ENCODE measurements at places on chromosomes 2 and 18.

DNA sequence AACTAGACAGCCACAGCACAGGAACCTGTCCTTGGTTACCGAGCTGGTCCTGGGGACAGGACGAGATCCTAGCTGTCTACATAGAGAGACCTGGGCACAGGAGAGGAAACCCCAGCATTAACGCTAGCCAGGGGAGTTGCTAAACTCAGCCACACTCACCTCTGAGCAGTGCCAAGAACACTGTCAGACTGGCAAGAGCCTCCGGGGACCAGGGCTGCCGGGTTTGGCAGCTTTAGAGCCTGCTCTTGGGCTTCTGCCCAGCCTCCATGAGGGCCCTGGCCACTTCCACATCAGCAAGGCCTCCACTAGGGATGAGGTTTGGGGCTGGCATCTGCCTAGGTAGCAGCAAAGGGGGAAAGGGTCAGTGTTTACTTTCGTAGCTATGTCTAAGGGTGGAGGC is 6.7 kb downstream of the TMBIM1 start:
- no peak for DNase-seq

GRCh38 chr2:144707736-144708326 is 187.9 kb upstream of the ZEB2 start:
- no peak for DNase-seq

DNA sequence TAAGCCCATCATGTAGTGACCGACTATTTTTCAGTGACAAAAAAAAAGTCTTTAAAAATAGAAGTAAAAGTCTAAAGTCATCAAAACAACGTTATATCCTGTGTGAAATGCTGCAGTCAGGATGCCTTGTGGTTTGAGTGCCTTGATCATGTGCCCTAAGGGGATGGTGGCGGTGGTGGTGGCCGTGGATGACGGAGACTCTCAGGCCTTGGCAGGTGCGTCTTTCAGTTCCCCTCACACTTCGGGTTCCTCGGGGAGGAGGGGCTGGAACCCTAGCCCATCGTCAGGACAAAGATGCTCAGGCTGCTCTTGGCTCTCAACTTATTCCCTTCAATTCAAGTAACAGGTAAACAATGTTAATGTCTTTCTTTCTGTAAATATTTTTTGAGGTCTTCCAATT is at the start of gene CD28:
TSS of gene CD28 (plus strand) at position 237 of the 400 bp plus-strand sequence. CDS start at position 295, 58 bp downstream.
- peak; percentile 73 for DNase-seq

DNA sequence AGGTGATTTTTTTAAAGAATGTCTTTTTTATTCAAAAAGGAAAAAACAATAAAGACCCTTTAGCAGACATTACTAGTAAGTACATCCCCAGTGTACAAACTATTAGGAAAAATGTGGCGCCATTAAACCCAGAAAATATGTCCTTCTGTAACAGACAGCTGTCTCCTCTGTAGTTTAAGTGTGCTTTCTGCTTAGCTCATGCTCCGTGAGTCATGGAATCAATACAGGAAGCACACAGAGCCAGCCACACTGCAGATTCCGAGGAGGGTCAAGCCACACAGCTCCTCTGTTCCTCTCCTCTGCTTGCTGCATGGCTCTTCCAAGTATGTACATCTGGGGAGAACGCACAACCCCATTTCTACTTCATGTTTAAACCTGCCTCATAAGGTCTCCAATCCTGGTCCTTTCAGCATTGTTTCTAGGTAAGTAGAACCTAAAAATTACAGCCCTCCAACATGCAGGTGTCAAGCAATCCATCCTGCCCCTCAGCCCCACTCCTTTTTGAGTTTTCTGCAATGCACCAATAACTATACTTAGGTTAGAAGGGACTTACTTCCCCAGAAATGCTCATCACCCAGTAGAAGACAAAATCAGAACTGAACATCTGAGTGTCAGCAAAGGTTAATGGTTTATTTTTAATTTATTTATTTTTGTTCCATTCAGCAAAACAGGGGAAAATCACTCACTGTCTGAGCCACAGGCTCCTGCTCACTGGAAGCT is 37.5 kb downstream of the ACVR1 start:
- no peak for DNase-seq

GRCh38 chr2:128197059-128197458 is 106.1 kb downstream of the UGGT1 start:
- no peak for DNase-seq

GRCh38 chr18:33495278-33495677 is 54.8 kb upstream of the CCDC178 start:
- no peak for DNase-seq

DNA sequence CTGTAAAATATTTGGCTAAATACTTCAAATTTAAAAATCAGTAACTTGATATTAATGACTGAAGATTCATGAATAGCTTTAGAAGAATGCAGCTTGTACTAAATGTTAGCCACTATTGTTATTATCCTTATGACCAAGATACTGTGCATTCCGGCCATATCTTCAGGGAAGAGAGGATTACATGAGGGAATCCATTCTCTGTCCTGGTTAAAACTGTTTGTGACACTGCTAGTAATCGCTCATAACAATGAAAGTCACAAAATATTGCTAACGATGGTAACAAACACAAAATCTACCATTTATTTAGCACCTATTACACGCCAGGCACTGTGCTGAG is 217.7 kb downstream of the PRKCE start:
- DNase-seq, result no peak

GRCh38 chr2:101341421-101341820 is 32.9 kb upstream of the RNF149 start:
- DNase-seq, result no peak

GRCh38 chr2:23617811-23618215 is 232.8 kb downstream of the KLHL29 start:
- no peak for DNase-seq

DNA sequence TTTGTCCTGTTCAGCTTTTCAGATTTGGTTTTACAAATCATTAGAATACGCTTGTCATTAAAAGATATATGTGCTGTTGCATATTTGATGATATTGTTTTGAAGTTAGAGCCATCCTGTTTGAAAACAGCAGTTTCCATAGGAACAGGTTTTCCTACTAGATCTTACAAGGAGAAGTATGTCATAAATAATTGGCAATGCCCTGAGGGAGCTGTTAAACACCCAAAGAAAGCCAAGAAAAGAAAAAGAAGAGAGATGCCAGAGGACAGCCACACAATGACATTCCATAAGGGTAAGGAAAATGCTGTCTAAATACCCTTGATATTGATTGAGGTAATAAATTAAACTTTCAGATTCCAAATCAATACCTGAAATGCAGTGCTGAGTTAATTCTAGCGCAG is 392.2 kb upstream of the CRIM1 start:
- DNase-seq, result no peak

GRCh38 chr2:241796610-241797138 is 12.3 kb upstream of the NEU4 start:
- DNase-seq, result no peak

GRCh38 chr18:38801640-38802039 is 1236.0 kb upstream of the CELF4 start:
- no peak for DNase-seq

GRCh38 chr2:1862608-1863280 is 118.4 kb upstream of the PXDN start:
- DNase-seq, result no peak

DNA sequence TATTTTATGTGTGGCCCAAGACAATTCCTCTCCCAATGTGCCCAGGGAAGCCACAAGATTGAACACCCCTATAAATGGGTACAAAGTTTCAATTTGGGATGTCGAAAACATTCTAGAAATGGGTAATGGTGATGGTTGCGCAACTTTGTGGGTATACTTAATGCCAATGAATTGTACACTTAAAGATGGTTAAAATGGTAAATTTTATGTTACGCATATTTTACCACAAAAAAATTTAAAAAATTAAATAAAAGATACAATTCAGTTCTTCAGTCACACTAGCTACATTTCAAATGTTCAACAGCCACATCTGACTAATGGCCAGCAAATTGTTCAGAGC is 34.9 kb downstream of the MYCN start:
- no peak for DNase-seq

DNA sequence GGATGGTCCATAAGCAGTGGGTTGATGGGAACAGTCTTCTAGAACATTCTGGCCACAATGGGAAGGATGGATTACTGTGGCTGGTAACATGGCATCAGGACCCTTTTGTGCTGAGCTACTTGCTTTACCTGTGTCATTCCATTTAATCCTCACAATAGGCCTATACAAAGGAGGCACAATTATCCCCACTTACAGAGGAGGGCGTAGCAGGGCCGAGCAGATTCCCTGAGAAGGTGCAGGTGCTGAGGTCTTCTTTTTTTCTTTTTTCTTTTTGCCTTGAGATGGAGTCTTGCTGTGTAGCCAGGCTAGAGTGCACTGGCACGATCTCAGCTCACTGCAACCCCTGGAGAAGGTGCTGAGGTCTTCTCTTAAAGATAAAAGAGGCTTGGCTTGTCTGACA is 6.7 kb upstream of the LRRC30 start:
- no peak for DNase-seq

DNA sequence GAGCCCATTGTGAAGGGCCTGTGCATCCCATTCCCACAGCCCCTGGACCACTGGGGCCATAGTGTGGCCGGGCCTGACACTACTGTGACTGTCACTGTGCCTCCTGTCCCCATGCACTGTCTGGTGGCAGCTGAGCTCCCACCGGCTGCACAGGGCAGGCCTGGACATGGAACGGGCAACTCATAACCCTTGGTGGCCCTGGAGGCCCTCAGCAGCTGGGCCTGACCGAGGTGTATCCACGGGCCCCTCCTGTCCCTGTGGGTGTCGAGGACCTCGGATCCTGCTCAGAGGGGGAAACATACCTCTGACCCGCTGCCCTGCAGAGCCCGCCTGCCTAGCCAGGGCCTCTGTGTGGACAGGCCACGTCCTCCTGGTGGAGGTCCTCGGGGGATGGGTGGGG is 7.8 kb upstream of the GAL3ST2 start:
- DNase-seq, result no peak

DNA sequence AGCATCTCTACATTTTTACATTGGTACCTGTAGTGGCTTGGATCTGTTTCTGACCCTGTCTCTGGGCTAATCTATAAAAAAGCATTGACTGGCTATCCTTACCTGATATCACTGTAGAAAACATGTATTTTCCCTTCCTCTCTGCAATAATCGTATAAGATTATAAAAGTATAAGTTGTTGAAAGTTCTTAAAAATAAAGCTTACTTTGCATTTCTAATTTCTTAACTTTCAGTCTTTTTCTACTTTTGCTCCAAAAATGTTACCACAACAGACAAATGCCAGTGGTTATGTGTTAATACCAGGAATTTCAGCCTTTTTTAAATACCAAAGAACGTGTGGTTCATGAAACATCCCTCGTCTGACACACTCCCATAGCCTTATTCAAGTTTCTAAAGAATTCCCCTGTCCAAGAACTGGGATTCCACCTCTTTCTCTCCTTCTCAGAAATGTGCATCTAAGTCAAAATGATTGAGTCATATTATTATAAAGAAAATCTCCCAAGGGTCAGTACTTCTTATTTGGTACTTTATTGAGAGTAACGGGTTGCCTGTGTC is 28.5 kb upstream of the ACKR3 start:
- DNase-seq, result no peak

GRCh38 chr18:495017-495416 is 5.5 kb downstream of the COLEC12 start:
- DNase-seq, result no peak

DNA sequence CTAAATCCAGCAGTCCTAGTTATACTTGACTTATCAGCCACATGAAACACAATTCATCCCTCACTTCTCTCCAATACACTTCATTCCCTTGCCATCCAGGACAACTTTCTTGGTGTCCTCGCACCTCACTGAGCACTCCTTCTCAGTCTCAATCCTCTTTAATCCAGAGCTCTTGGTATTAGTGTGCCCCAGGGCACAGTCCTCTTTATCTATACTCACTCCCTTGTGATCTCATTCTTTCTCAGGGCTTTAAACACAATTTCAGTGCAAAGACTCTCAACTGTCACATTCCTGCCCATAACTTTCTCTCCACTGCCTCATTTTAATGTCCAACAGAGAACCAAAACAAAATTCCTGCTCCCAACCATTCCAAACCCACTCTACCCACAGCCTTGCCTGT is 60.8 kb upstream of the SPOPL start:
- DNase-seq, result no peak

- no peak for DNase-seq
Measured at GRCh38 chr2:156456616-156457015, 20.4 kb downstream of the GPD2 start.

DNA sequence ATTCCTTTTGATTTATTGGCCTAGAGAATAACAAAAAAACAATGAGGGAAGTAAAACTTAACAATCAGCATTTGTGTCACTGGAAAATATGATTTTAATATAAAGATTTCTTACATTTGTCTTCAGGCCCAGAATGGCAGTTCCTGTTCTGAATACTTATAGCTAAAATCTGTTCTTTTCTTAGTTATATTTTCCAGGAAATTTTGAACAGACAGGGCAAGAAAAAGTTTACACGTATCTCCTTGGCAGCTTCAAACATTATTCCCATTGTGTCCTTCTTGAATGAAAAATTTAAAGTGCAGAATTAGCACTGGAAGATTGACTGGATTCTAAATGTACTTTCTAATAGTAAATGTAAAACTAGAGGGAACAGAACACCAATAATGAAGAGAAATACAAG is 1454.0 kb upstream of the PIK3C3 start:
- no peak for DNase-seq

GRCh38 chr18:38768504-38768903 is 1202.9 kb upstream of the CELF4 start:
- DNase-seq, result no peak

GRCh38 chr2:74199275-74199701 is 873 bp downstream of the MTHFD2 start:
- DNase-seq, result no peak

DNA sequence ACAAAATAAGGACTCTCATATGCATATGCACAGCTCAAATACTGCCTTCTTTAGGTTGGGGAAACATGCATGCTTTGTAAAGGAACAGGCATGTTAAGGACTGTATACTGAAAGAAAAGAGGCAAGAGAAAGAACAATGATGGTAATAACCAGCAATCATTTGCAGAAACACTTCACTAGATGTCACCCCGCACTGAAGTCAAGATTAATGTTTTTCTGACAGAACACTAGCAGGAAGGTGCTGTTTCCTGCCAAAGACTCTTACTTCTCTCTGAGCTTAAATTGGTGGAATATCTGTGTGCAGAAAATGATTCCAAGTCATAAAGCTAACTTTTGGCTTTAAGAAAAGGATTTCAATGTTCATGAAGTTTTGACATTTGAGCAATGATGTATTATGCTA is 19.3 kb upstream of the CSRNP3 start:
- DNase-seq, result no peak

DNA sequence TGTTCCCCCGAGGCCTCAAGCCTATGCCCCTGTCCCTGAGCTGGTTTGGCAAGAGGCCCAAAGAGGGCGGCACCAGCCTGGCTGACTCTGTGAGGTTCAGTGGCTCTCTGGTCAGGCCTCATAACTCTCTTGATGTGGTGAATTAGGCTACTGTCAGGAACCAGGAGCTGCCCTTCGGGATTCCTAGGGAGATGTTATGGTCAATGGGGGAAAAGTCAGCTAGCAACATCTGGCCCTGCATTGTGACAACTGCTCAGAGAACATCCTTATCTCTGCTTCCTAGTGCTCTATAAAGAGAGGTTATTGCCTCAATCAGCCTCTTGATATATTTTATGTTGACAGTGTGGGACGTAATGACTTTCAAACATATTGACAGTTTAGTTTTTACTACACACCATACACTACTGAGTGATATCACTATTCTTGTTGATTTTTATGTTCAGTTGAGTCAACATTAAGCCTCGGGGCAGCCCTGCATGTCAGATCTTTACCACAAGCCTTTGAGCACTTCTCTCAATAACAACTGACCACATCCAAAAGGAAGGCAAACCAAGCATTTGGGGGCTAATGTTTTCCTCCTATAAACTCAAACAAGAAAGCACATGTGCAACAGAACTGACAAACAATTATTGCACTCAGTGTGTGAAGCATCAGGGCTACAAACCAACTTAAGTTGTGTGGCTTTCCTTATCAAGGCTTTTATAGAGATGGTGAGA is 448.3 kb upstream of the SLC14A2 start:
- no peak for DNase-seq

- no peak for DNase-seq
Measured at GRCh38 chr2:10346929-10347561, 44.3 kb downstream of the HPCAL1 start.

Measured in activated T-helper 1 cell treated with anti-CD3 and anti-CD28 coated beads, Interleukin-2, amount 50 U/mL, for 16 hours (primary cell).